ENCODE measurements at places on chromosomes 2 and 18.

GRCh38 chr2:62458671-62459081 lies 47.3 kb downstream of the TMEM17 start:
- DNase-seq = no peak

DNA sequence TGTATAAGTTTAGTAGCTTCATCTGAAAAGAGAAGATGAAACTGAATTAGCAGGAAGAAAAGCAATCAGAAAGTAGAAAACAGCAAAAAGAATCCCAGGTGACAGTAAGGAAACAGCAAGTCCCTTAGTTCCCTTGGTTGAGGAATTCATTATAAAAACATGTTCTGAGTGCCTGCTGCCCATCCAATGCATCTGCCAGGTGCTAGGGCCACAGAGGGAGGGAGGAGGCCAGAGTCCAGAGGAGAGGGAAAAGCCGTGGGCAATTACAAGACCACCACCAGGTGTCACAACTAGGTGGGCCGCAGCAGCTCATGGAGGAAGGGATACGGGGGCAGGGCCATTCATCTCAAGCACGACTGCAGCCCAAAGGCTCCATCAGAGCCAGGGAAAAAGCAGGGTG lies 55.9 kb upstream of the TFCP2L1 start:
- DNase-seq = no peak

DNA sequence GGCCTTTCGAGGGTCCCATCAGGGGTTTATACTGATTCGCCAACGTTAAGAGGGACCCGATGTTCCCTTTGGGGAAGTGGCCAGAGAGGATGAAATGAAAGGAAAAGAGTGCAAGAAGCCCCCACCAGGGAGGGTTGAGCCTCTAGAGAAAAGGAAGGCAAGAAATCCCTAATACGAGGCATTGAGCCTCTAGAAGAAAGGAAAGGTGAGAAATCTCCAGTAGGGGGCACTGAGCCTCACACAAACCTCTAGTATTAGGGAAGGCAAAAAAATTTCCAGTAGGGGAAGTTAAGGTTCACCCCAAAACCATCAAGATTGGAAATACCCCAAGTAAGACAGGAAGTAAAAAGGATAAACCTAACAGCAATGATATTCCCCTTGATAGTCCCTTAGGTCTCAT lies 9.8 kb upstream of the SAP130 start:
- DNase-seq = no peak

DNA sequence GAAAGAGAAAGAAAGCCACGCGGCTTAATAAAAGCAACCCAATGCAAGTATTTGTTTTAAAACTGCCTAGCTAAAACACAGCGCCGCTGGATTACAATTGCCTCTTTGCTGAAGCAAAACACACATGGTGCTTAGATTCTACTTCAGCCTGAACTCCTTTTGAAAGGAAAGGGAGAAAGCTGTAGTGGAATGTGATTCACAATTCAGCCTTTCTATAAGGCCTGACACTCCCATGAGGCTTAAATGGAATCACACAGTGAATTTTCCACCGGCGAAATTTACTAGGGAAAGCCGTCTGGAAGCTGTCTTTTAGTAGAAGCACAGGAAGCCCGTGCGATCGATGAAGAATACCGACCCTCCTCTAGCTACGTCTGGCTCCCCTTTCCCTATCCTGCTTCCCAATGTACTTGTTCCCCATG lies 348.0 kb downstream of the DLGAP1 start:
- DNase-seq = no peak

GRCh38 chr2:237511885-237512405 lies 24.9 kb downstream of the MLPH start:
- no peak for DNase-seq

DNA sequence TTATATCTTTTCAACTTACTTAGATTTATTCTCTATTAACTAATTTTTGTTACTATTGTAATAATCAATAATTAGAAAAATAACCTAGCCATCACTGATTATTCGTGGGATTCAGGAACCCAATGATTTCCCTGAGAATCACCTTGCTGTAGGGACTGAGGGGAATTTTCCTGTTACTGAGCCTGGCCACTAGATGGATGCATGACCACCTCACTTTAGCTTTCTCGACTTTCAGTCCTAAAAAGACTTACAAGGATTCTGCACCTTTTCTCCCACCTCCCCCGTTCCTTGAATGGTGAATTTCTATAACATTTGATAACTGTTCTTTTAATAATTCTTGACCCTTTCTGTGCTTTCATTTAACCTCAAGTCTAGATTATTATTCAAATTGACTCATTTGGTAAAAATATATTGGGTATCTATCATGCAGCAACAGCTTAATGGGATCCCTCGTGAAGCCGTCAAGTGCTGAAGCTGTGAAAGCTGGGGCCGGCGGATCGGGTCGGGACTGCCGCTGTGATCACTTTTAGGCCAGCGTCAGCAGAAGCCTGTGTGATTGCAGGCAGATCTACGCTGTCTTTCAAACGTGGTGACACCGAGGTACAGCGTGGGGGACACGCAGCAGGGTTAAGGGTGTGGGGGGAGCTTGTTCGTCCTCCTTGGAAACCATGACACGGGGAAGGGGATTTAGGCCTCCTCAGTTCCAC lies 38.8 kb upstream of the TMEM18 start:
- DNase-seq = no peak

DNA sequence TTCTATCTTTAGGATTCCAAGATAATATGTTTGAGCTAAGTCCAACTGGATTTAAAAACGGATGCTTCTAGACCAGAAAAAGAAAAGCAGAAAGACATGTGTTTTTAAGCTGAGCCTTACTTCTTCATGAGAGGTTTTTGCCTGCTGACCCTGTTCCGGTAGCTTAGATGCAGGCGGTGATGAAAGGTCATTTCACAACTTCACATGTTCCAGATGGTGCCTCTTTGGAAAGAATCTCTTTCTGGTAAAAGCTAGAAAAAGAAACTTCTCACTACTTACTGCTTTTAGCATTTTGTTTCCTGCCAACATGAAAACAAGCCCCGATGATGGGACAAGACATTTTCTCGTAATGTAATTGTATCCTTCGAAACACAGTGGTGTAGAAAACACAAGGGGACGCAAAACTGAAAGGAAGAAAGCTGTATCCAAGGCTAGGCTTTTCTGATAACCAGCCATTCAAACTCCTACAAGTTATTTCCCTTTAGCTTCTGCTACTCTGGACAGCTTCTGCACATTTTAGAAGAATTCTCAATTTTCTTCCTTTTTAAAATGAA lies 407.3 kb upstream of the LYPD1 start:
- no peak for DNase-seq

DNA sequence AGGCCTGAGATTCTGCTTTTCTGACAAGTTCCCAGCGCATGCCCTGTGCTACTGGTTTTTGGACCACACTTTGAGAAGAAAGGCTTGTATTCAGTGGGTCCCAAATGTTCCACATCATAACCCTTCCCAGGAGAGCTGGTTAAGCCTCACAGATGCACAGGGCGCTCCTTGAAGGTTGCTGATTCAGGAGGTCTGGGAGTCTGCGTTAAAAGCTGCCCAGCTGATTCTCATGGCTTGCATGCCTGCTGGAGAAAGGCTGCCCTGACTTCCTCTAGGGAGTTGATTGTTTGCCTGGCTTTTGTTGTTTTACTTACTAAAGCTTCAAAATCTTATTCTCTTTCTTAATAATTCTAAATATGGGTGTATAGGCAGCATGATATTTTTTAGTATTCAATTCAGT lies 20.7 kb downstream of the CRYGD start:
- DNase-seq = no peak

DNA sequence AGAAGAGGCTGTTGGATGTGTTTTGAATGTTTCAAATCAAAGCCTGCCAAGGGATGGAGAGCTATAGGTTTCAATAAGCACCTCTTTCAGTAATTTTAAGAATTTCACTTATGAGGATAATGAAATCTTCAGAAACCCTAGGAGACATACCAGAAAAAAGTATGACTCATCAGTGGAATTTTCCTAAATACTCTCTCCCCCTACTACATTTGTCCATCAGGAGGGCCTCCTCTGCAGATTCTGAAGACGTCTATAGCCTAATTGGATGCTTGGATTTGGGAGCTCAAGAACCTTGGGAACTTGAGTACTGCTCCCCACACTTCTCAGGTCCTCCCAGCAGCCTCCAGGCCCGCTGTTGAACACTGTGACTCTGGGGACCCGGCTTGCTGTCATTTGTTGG lies 374.3 kb downstream of the SLC4A3 start:
- DNase-seq = no peak

DNA sequence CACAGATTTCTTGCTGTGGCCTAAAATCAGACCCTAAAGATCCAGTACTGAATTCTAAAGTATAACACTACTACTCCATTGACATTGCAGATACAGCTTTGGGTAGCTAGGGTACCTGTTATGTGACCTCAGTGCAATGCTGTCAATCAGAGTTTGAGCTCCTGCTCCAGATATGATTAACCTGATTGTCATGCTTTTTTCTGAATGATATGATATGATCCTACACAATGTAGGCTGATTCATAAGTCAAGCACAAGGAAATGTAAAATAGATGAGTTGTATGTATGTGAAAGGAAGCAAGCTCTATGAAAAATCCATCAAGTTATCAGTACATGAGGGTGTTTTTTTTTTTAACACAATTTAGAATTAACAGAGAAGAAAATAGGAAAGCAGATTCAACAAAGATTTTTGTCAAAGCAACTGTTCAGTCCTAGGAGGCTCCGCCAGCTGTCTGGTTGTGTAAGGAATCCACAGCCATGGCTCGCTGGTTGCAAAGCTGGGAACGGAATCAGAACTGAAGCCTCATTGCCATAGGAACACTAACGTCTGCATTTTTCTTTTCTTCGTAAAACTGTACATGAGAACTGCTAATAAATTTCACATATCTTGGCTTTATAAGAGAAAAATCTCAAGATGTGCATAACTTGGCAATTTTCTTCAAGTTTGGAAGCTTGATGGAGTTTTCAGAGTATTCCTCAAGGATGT lies 52.9 kb downstream of the NR4A2 start:
- no peak for DNase-seq

DNA sequence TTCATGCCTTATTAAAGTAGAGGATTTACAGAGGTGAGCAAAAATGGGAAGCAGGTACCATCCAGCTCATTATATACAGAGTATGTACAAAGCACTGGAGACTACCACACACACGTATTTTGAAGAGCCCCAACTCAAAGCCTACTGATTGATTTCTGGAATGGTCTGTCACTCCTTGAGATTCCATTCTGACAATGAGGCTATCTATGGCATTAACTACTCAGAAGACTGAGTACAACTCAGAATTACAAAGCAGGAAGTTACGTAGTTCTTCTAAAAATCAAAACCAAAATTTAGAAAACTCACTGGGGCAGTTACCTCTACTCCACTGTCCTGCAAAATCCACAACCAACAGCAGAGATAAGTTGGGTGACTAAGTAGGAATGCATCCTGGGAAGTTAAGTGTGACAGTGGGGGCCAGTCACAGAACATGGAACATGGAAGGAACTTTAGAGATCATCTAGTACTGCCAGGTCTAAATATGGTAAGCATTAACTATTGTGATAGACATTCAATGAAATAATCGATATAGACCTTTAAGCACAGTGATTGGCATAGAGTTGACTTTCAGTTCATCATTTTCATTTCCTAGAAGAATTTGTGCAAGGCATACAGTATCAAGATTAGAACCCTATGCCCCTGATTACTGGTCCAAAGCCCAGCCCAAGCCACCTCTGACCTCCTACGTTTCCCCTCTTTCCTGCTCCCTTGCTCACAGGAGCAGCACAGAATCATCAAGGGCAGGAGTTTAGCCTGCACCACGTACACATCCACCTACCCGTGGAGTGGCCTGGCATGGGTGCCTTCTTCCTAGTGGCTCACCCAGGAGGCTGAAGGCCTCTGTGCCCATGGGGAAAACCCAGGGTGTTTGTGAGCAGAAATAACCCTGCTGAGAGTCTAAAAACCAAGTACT lies 80.1 kb upstream of the FOSL2 start:
- no peak for DNase-seq

GRCh38 chr2:48346124-48346536 lies 183.8 kb upstream of the STON1 start:
- no peak for DNase-seq

- DNase-seq = no peak
Measured at GRCh38 chr2:65383541-65384488, 48.6 kb downstream of the SPRED2 start.

- DNase-seq = no peak
Measured at GRCh38 chr2:207375207-207375875, 154.4 kb upstream of the CREB1 start.

Data from RWPE2 (cell line).